ENCODE measurements at places on chromosomes 13 and 19.

DNA sequence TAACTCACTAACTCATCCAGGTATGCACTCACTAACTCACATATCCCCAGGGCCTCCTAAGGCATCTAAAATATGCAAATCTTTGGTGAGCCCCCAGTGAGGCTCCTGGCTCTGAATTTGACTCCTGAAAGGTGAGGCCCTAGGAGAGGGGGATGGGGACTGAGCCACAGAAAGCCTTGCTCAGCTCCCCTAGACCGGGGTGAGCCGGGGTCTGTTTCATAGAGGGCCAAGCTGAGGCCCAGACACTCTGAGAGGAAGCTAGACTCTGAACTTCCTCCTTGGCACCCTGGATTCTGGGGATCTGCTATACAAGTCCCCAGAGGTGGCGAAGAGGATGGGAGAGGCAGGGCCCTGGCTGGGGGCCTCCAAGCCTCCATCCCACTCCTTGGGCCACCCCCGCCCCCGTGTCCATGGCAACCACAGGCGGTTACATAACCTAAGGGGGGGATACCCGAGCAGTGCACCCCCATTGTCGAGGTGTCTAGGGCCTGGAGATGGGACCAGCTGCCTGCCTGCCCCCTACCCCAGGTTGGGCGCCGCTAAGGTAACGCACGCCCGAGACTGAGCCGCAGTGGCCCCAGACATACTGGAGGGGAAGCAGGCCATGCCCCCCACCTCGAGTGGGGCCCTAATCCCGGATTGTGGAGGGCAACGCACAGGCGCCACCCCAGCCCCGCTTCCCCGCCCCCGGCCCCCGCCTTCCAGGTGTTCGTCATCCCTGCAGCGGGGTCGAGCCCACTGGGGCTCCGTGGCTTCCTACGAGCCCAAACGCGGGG is 646 bp downstream of the ABHD8 start:
- DNase-seq, result no peak

DNA sequence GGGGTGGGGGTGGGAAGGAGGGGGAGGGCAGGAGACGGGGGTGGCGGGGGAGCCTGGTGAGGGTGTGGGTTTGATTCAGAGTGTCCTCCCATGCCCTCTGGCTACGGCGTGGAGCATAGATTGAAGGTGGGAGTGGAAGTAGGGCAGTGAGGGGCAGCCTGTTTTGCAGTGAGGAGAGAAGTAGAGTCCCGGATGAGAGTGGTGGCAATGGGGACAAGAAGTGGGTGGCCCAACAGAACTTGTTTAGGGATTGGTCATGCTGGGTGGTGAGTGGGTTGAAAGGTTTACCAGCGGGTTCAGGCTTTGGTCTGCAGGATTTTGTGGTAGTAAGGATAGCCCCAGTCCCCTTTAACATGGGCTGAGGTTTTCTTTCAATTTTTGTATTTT is 35.5 kb downstream of the SIPA1L3 start:
- DNase-seq, result no peak

DNA sequence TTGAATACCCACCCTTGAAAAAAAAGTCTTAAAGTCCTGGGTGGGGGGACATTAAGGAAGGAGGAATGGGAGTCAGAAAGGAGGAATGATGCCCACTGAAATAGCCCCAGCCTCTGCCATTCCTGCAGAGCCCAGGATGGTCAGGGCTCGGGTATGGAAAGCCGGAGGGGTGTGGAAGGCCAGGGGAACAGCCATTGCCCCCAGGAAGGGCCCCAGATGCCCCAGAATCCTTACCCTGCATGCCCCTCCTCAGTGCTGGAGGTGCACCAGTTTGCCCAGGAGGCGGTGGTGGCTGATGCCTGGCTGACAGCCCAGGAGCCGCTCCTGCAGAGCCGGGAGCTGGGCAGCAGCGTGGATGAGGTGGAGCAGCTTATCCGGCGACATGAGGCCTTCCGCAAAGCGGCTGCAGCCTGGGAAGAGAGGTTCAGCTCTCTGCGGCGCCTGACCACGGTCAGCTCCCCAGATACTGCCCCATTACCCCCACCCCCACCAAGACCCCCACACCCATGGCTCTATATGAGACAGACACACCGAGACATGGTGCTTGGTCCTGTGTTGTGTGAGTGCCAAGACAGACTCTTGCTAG is 10.7 kb upstream of the SHKBP1 start:
- DNase-seq, result no peak

DNA sequence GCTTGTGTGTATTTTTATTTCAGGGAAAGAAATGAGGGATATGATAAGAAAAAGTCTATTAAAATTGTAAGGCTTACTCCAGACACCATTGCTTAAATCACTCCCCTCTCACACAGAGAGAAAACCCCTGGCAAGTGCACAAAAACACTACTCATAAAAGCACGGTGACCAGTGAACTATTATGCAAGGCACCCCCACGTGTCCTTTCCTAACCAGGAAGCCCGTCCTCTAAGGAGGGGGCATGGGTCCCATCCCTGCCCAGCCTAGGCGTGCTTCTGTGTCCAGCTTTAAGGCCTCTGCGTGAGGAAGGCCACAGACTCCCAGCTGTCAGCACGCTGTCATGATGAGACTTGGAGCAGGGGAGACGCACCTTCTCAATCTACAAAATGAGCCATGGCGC is 83.5 kb downstream of the SLC7A1 start:
- DNase-seq, result no peak

- no peak for DNase-seq
Measured at GRCh38 chr19:45469945-45470761, 2.4 kb downstream of the FOSB start.

DNA sequence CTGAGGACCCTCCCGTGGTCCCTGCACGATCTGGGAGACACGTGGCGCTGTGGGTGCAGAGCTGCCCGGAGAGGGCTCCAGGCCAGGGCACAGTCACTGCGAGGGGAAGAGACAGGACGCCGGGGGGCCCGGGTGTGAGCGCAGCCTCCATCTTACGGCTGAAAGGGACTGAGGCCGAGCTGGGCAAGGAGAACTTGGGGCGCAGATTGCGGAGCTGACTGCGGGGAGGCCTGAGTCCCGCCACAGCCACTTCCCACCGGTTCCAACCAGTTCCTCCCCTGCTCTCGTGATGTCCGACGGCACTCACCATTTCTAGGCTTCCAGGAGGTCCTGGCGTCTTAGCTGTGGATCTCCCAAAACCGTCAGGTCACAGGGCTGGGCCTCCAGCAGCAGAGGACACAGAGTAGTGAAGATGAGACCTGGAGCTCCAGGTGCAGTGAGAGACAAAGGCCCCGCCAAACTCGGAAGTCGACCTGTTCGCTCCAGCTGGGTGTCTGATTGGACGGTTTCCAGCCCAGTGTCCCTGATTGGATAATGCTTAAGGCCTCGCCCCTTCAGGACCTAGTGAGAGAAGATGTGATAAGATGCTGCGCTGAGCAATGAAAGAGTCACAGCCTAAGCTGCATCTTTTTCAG is 4.8 kb upstream of the ZNF253 start:
- DNase-seq, result no peak

DNA sequence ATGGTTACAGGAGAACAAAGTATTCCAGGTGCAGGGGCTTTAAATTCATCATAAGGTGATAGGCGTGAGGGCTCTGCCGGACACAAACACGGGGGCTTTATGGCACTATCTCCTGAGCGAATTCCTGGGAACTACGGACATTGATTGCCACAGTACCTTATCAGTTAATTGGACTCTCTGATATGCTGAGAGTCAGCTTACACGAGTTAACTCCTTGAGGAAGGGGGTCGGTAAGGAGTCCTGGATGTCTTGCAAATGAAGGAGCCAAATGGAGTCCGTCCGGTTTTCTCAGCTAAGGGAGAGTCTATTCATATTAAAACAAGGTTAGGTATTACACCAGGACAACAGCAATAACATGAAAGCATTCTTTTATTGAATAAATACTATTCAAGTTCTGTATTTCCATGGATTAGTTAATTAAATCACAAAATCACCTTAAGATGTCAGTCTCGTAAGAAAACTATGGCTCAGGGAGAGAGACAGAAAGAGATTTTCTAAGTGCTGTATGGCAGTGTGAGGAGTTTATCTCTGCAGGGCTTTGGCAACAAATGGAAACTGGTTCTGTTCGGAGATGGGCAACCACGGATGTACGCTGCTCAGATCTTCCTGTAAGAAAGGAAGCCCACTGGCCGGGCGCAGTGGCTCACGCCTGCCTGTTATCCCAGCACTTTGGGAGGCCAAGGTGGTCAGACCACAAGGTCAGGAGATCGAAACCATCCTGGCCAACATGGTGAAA is 26.2 kb upstream of the HIF3A start:
- DNase-seq, result no peak

DNA sequence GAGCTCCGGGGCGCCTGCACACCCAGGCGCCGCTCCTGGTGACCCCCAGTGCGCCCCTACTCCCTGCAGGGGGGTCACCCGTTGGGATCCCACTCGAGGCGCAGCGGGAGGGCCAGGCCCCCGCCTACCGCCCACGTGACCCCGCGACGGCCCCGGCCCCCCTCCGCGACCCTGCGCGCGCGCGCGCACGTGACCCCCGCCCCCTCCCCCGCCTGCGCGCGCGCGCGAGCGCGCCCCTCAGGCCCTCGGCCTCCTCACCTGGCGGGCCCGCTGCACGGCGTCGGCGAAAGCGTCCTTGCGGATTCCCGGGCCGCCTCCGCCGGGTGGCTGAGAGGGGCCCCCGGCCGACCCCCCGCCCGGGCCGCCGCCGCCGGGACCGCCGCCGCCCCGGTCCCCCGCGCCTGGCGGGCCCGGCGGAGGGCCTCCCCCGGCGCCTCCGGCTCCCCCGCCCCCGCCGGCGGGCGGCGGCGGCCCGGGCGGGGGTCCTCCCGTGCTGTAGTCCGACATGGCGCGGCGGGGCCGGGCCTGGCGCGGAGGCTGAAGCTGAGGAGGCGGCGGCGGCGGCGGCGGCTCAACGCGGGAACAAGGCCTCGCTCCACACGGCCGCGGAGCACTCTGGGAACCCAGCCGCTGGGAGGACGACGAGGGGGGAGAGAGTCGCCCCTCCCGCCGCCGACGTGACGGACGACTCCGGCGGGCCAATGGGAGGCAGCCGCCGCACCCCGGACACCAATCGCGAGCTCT is at the start of gene KHSRP:
Gene KHSRP (minus strand): TSS at position 617 of the 744 bp plus-strand sequence. CDS start 110 bp downstream, at position 507.
- no peak for DNase-seq

DNA sequence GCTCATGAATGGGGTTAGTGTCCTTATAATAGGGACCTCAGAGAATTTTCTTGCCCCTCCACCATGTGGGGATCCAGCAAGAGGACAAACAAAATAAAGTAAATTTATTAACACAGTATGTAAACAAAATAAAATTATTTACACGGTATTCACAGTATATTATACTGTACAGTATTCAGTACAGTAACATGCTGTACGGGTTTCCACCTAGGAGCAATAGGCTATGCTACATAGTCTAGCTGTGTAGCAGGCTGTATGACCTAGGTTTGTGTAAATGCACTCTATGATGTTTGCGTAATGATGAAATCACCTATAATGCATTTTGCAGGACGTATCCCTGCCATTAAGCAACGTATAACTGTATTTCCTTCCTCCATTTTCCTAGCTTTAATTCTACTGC is 11.8 kb upstream of the DIAPH3 start:
- no peak for DNase-seq

All from cortex of kidney (tissue), 1 donor.